ENCODE measurements at places on chromosomes 11 and 22. TPM values are rescaled to one million over a fixed set of nuclear protein-coding genes. Genes with fewer than 3 reads are reported as not detected.

The RFPL1 gene
- total RNA-seq, result not detected

- no peaks in the 10 kb centered on the region for H3K4me1 ChIP-seq
- H3K27ac ChIP-seq, result no peak overlapping the region
- H3K36me3 ChIP-seq, result no peaks in the 10 kb centered on the region
- H3K4me3 ChIP-seq, result no peak overlapping the region
- no peaks in the 10 kb centered on the region for H3K27me3 ChIP-seq
Observed at GRCh38 chr11:78207532-78208256, 19.0 kb downstream of the USP35 start.

DNA sequence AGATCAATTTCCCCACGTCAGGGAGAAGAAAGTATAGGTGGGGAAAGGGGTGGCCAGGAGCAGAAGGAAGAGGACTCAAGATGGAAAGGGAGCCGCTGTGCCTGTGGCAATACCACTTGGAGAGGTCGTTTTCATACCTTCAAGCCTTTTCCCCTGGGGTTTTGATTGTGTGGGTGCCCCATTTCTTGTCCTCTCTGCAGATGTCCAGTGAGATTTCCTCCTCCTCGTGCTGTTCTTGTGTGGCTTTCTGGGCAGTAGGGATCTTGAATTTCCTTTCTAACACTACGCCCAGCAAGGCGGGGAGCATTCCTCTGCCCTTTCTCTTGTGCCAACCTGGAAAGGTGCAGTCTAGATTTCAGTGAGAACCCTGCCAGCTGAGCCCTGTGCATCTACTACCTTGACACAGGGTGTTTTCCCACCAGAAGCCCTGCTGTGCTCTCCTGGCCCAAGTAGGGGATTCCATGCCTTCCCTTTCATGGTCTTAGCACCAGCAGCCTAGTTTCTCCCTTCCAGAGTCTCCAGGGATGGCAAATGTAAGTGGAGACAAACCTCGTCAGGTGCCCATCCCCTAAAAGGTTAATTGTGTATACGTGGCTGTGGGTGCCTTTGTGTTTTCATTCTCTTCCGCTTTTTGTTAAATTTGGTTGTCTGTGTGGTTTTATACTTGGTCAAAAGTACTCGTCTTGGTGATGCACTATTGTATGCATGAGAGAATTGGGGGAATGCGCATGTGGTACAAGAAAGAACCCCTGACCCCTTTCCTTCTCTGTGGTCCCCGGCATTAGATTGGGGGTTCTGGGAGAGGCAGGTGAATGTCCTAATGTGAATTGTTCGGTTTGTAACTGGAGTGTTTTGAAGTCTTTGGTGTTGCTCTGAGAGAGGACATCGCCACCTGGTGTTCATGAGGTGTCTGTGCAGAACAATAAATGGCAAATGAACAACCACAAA lies 71.4 kb upstream of the MPEG1 start:
- no peaks in the 10 kb centered on the region for H3K36me3 ChIP-seq
- DNase-seq, result no peak
- H3K4me3 ChIP-seq, result no peak overlapping the region

The CAPN5 gene
- 13.9 TPM for total RNA-seq

The OR9G1 gene
- not detected for total RNA-seq

GRCh38 chr11:30317030-30317429 lies 5.9 kb upstream of the ARL14EP start:
- no peaks in the 10 kb centered on the region for H3K36me3 ChIP-seq
- DNase-seq, result no peak
- H3K27ac ChIP-seq, result no peak overlapping the region
- no peaks in the 10 kb centered on the region for H3K27me3 ChIP-seq

GRCh38 chr11:119194811-119195440 lies 9.7 kb downstream of the NHERF4 start:
- H3K4me3 ChIP-seq, result no peak overlapping the region
- H3K27me3 ChIP-seq, result no peaks in the 10 kb centered on the region
- no peaks in the 10 kb centered on the region for H3K36me3 ChIP-seq

The TUB gene
- 12.6 TPM for total RNA-seq

The LIF gene
- under 0.01 TPM for total RNA-seq

- H3K27ac ChIP-seq, result peak overlapping the region; percentile 45
- no peaks in the 10 kb centered on the region for H3K4me1 ChIP-seq
- H3K27me3 ChIP-seq, result no peaks in the 10 kb centered on the region
- H3K4me3 ChIP-seq, result no peak overlapping the region
- DNase-seq, result peak; percentile 62
Observed at GRCh38 chr22:32661296-32661695, 140.2 kb upstream of the TIMP3 start.

GRCh38 chr22:47203554-47203991 lies 441.1 kb downstream of the TBC1D22A start:
- no peaks in the 10 kb centered on the region for H3K4me1 ChIP-seq
- H3K4me3 ChIP-seq, result no peak overlapping the region
- no peak for DNase-seq
- no peaks in the 10 kb centered on the region for H3K36me3 ChIP-seq

All from uterus (tissue), 4 donors.